ENCODE measurements at places on chromosomes 1 and 21.

- peak; percentile 27 for DNase-seq
Measured at GRCh38 chr1:39110882-39111281, 84.7 kb downstream of the NDUFS5 start.

DNA sequence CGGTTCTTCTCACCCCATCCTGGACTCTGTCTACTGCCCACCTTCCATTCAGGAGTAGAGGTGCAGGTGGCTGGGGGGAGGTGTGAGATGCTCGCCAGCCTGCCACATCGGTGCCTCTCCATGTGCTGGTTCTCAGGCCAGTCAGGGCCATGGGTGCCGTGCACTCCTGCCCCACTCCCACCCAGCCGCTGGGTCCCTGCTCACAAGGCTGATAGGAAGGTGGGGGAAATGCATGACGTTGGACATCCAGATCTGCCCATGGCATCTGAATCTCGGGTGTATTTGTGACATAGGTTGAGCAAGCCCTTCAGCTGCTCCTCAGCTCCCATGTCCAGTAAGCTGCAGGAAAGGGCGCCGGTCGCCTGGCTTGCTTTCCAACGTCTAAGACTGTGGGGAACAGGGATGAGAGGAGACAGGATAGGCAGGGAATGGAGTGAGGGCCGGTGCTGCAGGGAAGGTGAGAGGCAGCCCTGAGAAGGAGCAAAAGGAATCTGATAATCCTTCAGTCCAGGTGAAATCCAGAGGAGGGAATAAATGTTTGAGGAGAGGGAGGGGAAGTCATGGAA, 11.8 kb downstream of the S100A7A start:
- DNase-seq: no peak

- no peak for DNase-seq
Measured at GRCh38 chr1:230016159-230016558, 50.9 kb upstream of the GALNT2 start.

GRCh38 chr1:10730985-10731384, 65.5 kb downstream of the CASZ1 start:
- peak; percentile 72 for DNase-seq

- peak; percentile 90 for DNase-seq
Measured at GRCh38 chr1:68173936-68174737, 58.2 kb downstream of the WLS start.

DNA sequence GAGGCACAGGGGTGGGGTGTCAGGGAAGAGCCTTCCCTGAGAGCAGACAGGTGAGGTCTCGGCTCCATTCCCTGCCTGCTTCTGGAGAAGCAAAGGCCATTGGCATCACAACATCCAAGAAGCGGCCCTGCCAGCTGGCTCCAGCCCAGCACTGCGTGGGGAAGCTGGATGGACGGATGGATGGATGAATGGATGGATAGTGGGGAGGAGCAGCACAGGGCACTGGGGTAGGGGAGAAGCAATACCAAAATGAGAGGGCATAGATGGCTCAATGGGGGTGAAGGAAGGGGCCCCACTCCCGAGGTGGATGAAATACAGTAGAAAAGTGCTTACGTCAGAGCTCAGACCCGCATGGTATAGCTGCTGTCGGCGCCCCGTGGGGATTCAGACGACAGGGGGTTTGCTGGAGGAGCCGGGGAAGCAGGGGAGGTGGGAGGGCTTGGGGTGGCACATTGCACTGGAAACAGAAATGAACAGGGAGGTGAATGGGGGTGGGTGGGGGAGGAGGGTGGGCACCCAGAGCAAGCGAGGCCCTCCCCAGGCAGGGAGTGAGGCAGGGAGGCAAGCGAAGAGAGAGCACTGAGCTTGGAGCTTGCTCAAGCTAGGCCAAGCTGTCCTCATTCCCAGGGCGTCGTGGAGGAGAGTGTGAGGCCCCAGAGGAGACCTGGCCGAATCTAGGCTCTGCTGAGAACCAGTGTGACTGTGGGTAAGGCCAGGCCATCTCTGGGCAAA, 9.5 kb upstream of the GOLT1A start:
- DNase-seq: no peak

DNA sequence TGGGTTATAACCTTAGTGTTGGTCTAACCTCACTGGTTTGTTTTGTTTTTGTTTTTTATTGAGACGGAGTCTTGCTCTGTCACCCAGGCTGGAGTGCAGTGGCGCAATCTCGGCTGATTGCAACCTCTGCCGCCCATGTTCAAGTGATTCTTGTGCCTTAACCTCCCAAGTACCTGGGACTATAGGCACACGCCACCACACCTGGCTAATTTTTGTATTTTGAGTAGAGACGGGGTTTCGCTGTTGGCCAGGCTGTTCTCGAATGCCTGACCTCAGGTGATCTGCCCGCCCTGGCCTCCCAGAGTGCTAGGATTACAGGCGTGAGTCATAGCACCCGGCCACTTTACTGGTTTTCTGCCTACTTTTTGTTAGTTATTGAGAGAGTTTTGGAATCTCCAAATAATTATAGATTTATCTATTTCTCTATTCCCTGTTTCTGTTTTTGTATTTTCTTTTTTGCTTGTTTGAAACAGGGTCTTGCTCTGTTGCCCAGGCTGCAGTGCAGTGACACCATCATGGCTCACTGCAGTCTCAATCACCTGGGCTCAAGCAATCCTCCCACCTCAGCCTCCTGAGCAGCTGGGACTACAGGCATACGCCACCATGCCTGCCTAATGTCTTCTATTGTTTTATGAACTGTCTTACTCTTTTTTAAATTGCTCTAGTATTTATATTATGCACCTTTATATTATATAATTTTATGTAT, 21.4 kb downstream of the SMG7 start:
- peak; percentile 53 for DNase-seq

DNA sequence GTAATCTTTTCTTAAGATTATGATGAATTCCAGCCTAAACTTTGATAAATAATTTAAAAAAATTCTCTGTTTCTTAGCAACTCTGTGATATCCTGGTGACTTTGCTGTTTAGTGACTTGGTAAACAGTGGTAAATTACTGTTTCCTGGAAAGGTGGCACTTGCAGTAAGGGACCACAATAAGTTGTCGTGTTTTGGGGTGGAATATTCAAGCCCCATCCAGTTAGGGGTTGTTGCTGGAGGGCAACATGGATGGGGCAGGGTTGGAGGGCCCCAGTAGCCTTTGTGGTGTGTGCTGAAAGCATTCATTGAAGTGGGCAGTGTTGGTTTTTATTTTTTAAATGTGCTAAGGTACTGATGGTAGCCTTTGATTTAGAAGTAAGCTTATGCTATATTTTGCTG, 30.3 kb downstream of the PRDM2 start:
- DNase-seq: no peak

DNA sequence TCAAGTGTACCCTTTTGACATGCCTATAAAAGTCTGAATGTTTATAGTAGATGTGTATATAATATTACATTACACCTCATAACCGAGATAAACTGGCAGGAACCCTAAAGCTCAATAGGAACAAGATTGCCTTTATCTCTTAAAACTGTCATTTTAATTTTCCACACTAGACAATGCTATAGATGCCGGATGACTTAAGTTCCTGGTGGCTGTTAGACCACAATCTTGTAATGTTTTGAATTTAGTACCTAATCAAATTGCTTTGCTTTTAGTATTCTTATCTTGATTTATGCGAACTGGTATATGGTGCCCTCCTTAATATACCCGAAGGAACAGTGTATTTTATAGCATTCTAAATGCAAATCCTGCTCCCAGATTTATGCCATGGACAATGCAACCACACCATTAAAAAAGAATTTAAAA, 1397.0 kb upstream of the ADGRL4 start:
- DNase-seq: no peak

DNA sequence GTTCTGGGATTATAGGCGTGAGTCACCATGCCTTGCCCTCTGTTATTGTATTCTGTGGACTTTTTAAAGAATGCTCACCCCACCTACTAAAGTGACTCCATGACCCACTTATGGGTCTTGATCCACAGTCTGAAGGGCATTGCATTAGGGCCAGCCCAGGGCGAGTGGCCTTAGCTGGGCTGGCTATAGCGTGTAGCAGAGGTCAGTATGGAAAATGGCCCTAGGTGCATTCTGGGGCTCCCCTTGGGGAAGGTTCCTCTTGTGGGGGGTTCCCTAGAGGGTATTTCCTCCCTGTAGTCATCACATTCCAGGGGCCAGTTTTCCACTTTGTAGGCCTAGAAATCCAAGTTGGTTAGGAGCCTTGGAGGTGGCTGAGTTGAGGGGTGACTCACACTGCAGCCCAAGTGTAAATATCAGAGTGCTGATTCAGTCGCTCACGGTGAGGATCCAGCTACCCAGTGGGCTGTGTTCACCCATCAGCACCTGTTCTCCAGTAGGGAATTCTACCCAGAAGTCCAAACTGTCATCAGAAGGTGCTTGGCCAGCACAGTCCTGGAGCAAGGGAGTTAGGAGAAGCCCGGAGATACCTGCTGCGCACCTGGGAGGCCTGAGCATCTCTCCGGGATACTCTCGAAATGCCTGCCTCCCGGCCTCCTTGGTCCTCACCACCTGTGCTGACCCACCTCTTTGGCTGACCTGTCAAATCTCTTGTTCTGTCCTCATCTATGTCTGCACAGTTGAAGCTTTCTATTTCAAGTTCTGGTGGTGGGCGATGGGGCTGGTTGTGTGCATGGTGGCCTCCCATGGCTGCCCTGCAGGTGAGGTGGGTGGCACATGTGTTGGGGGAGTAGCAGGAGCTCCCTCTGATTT, 52.2 kb downstream of the NENF start:
- DNase-seq: peak; percentile 98

DNA sequence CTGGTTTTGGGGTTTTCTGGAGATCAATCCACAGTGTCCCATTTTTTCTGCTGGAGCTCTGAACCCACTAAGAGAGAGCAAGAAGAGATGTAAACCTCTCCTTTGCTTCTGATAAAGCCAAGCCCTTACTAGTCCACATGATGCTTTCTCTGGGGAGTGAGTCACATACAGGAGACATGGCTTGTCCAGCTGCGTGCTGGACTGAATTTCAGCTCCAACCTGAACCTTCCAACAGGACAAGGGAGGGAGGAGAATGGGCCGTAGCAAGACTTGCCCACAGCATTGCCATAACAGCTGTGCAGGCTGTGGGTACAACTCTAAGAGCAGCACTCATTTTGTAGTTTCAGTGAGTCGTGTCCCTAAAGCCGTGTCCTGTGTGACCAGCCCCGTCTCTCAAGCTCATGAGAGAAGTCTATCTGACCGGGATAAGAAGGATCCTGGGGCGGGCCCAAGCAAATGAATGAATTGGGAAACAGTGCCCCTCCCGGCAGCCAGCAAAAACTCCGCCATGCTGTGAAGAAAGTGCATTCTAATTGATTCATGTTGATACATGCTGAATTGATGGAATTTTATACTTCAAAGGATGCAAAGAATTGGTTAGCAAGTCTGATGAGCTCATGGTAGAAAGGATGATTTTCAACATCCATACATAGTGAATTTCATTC, 195.2 kb downstream of the GABPA start:
- DNase-seq: no peak

GRCh38 chr21:34074283-34075090, 1.1 kb downstream of the MRPS6 start:
- DNase-seq: no peak

DNA sequence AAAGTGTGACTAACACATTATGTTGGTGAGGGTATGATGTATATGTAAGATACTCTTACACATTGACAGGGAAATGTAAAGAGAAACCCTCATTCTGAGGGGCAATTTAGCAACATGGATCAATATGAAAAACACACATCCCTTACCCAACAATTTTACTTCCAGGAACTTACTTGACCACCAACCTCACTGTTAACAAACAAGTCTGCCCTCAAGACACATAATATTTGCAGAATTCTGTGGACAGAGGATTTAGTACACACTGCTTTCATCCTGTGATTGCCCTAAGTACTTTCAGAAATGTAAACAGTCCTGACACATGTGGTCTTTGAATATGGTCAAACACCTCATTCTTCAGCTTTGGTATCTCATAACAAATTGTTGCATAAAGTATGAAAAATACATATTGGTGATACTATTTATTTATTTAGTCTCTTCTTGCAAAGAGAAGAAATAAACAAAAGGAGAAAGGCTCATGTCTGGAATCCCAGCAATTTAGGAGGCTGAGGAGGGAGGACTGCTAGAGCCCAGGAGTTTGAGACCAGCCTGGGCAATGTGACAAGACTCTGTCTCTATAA, 6.9 kb downstream of the USP48 start:
- no peak for DNase-seq

DNA sequence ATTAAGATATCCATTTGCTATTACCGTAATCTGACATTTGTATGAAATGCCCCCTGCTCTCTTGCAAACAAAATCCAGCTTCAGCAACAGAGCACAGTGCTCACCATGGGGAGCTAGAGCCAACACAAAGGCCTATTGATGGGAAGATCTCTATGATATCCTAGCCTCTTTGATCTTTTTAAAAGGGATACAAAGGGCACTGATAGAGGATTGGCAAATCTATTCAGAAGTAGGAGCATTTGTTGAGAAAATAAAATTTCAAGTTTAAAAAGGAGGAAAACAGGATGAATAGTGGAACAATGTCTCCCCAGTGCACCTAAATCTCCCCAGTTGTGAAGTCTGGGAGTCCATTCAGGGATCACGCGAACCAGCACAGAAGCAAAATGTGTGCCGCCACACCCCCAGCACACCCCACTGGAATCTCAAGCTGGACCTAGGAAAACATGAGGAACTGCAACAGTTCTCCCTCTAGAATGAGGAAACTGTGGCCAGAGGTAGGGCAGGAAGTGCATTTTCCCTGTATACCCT, 32.2 kb downstream of the MRAP start:
- no peak for DNase-seq

- DNase-seq: no peak
Measured at GRCh38 chr1:67804710-67805109, 28.6 kb downstream of the GNG12 start.

DNA sequence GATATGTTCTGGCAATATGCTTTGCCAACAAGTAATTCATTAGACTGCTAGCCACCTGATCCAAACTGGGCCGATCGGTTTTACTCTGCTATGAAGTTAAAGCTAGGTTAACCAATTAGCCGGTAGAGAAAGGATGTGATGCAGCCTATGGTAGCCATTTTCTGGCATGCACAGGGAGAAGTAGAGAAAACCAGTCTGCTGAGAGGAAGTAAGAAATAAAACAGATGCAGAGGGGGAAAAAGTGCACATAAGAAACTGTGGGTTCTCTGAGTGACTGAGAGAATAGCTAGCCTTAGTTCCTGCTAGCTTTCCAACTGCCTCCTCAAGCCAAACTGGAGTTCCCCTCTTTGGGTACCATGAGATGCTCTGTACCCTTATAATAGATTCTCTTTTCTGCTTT, 52.8 kb downstream of the ARID4B start:
- DNase-seq: no peak

DNA sequence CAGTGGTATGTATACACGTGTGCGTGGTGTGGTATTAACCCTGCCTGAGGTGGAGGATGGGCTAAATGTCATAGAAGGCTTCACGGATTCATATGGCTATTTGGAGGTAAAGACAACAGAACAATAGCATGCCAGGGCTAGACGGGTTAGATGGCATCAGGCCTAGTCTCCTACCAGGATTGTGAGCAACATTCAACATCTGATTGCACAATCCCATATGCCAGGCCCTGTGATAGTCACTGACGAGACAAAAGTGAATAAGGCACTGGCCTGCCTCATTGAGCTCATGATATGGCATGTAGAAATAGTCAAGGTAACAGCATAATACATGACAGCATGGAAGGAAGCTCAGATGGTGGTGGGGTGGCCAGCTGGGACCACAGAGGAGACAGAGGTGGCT, 167.1 kb upstream of the BEND5 start:
- DNase-seq: no peak
